ENCODE measurements at places on chromosomes 6 and 20.

GRCh38 chr20:31497838-31498540, 16.3 kb upstream of the HM13 start:
- no peak for DNase-seq

DNA sequence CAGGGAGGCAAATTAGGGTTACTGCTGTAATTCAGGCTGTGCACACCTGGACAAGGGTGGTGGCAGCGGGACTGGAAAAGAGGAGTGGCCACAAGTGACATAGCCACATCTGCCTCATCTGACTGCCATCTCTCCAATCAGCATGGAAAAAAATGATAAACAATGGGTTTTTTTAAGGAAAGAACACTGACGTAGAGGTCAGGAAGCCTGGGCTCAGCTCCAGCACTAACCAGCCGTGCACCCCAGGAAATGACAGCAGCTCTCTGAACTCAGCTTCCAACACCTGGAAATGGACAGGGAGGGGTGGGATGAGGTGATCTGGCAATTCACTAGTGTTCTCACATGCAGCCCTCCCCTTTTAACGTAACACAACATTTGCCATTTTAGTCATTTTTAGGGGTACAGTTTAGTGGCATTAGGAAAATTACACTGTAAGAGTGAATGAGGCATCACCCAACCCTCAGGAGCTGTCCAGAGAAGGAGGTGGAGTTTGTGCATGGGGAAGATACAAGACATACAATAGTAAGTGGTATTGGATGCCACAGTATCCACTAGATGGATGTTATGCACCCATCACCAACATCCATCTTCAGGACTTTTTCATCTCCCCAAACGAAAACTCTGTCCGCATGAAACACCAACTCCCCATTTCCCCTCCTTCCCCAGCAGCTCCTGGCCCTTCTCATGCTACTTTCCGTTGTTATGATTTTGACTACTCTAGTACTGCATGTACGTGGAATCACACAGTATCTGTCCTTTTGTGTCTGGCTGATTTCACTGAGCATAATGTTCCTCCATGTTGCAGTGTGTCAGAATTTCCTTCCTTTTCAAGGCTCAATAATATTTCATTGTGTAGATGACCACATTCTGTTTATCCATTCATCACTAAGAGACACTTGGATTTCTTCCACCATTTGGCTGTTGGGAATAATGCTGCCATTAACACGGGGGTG, 215.5 kb upstream of the ECI2 start:
- DNase-seq: no peak

DNA sequence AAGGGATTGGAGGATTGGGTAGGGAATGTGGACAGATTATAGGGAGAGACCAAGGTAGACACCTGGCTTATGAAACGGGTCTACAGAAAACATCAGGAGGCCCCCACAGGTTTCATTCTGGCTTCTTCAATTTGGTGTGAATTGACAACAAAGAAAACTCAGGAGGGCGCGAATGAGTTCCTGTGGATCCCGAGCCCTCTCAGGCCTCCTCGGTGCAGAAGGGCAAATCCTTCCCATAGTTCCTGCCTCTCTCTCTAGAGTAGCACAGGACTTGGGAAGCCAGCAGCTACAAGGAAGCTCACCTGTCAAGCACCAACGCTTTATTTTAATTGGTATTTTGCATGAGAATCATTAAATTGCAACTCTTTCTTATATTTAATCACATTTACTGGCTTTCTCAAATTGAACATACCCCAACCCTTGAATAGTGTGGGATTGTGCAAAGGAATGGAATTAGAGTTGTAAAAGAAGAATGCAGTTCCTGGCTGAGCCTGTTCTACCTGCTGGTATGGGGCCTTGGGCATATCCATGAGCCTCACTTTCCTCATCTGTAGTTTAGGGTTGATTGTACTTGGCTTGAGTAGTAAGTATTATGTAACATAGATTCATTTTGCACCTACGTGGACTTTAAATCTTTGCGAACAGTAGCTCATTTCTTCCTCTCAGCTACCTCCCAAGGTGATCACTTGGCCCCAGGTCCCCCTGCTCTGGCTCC, 56.4 kb upstream of the PHACTR2 start:
- DNase-seq: no peak

- no peak for DNase-seq
Observed at GRCh38 chr6:62940848-62941247, 270.4 kb upstream of the FKBP1C start.

Data from cortex of kidney (tissue), 1 donor.